GOT3 (cell line): ENCODE measurements at places on chromosomes 13 and 19.

DNA sequence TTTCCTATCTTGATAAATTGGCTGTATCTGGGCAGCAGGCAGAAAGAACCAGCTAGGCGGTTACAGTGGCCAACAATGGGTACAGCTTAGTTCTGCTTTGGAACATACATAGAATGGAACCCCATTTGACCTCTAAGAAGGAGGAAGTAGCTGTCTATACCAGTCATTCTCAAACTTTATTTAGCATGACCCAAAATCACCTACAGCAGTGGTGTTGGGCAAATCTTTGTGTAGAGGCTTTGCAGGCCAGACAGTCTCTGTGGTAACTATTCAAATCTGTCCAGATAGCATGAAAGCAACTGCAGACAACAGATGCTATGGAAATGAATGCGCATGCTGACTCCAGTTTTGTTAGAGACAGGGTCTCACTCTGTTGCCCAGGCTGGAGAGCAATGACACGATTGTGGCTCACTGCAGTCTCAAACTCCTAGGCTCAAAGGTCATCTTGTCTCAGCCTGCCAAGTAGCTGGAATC, 12.0 kb upstream of the KCNC3 start:
- DNase-seq = no peak

- DNase-seq = no peak
Observed at GRCh38 chr19:12930002-12930645, 3.4 kb downstream of the FARSA start.

GRCh38 chr13:111911121-111911720, 155.7 kb upstream of the SOX1 start:
- no peak for DNase-seq

GRCh38 chr13:59259165-59260000, 904.3 kb downstream of the DIAPH3 start:
- no peak for DNase-seq

DNA sequence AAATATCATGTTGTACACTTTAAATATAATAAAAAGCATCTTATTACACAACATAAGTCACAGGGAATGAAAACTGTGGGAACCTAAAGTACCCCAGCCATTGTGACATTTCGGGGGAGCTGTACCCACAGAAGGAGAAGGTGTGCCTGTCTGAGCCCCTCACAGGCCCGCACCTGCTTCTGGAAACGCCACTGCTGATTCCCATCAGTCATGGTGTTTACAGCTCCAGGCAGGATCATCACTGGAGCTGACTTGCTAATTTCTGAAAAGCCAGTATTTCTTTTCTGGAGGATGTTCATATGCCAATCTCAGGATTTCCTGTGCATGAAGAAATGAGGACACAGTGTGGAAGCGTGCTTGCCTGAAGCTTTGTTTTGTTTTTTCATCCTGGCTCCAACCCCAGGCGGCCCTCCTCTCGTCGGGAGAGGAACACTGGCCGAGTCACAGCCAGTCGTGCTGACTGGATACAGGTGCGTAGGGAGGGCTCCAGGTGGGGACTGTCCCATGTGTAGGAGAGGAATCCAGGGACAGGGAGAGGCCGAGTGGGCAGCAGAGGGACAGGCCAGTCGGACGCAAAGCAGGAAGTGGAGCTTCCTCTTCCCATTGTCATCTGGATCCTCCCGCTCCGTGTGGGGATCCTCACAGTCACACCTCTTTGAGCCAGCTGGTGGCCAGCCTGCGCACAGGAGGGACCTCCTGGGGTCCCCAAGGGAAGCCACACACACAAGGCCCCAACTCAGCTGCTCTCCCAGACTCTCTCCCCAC, 4.2 kb upstream of the ATP12A start:
- no peak for DNase-seq

- no peak for DNase-seq
Observed at GRCh38 chr13:111656439-111656838, 336.0 kb downstream of the TEX29 start.

DNA sequence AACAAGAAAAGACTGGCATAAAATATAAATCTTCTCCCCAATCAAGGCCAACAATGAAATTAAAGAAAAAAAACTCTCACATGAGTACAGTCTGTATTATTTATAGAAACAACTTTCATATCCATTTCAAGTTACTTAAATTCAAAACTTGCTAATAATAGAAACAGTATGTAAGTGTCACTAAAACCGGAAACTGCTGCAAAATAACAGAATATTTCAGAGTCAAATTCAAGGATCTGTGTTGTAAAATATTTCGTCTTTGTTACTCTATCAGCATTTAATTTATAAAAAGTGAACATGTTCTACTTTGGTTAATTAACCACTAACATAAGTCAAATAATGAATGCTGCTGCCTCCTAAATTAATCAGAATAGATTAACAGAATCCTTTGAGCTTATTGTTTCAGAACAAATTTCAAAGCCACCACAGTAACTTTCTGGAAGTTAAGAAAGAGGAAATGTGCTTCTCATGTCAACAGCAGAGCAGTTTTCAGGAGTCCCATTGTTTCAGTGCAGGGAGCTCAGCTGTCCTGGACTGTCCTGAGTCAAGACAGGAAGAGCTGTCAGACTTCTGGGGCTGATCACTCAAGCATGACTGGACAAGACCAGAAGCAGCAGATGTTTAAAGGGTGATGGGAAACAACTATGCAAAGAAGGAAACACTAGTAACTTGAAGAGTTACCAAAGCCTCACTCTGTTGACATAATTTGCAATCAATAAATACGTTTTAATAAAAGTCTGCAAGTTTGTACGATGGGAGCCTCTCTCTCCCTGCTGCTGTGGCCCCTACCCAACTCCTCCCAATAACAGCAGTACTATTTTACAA, 76.9 kb downstream of the FOXO1 start:
- no peak for DNase-seq

- no peak for DNase-seq
Observed at GRCh38 chr13:26895808-26896466, 135.4 kb upstream of the GPR12 start.

DNA sequence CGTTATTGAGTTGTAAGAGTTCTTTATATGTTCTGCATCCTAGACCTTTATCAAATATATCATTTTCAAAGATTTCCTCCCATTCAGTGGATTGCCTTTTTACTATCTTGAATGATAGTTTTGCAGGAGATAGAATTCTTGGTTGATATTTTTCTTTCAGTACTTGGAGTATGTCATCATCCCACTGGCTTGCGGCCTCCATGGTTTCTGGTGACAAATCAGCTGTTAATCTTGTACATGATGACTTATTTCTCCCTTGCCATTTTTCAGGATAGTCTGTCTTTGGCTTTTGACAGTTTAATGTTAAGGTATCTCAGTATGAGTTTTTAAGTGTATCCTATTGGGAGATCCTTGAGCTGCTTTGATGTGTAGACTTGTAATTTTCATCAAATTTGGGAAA, 8.5 kb downstream of the ZNF557 start:
- no peak for DNase-seq

GRCh38 chr19:39194832-39195542, 1.8 kb upstream of the NCCRP1 start:
- no peak for DNase-seq

- DNase-seq = no peak
Observed at GRCh38 chr19:4399812-4400134, 574 bp downstream of the SH3GL1 start.

GRCh38 chr19:19465436-19466070, 49.8 kb downstream of the TSSK6 start:
- no peak for DNase-seq

- DNase-seq = peak; percentile 81
Observed at GRCh38 chr13:97018029-97018819, 23.9 kb upstream of the OXGR1 start.

DNA sequence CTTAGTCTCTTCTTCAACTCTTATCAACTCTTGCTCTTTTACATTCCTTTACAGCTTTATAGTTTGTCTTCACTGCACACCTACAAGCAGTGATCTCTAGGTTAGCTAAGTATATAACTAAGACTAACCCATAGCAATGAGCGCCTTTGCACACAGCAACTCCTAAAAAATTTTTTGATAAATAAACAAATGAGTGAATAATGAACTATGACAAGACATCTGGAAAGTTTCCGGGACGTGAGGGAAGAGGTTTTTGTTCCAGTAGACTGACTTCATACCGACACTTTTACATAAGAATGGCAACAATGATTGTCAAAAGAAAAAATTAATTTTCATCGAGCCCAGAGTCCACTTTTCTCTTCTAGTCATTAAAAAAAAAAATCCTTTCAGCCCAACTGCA, 98.3 kb downstream of the ELF1 start:
- DNase-seq = no peak

GRCh38 chr13:28045861-28046260, 54.5 kb downstream of the FLT3 start:
- no peak for DNase-seq

- DNase-seq = no peak
Observed at GRCh38 chr19:29596885-29597525, 9.1 kb upstream of the POP4 start.

- DNase-seq = no peak
Observed at GRCh38 chr19:41626278-41626677, 596 bp downstream of the CEACAM4 start.

GRCh38 chr13:98097749-98098148, 45.1 kb upstream of the FARP1 start:
- DNase-seq = no peak

DNA sequence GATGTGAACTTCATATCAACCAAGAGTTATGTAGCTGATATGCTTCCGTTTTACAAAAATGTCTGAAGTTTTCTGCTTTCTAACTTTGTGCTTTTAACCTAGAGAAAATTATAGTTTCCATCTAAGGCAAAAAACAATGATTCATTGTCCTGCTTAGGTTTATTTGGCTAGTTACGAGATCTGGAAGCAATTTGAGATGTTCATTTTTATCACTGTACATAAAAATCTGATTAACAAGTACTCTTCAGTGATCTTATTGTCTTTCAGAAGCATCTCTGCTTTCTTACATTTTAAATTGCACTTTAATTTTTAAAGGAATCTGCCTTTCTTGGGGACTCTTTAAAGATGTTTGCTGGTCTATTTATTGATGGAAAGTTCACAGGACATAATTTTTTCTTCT, 188.1 kb downstream of the RFC3 start:
- no peak for DNase-seq

GRCh38 chr13:49836516-49836915, 44.0 kb upstream of the KPNA3 start:
- no peak for DNase-seq

- DNase-seq = no peak
Observed at GRCh38 chr13:25971459-25972145, 80.2 kb downstream of the SHISA2 start.

DNA sequence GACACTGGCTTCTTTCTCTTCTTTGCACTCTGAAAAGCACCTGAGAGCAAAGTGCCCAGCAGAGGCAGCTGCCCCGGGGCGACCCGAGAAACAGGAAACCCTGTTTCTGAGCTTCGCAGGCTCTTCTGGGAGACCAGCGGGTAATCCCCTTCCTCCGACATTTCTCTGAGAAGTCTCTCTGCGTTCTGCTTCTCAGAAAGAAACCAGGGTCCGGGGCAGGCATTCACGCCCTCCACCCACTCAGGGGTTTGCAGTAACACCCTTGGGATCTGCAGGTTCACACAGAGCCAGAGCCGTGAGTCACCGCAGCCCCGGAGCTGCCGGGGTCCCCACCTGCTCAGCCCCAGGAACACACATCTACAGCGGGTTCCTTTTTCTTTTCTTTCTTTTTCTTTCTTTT, 86.0 kb downstream of the GADD45B start:
- DNase-seq = no peak

DNA sequence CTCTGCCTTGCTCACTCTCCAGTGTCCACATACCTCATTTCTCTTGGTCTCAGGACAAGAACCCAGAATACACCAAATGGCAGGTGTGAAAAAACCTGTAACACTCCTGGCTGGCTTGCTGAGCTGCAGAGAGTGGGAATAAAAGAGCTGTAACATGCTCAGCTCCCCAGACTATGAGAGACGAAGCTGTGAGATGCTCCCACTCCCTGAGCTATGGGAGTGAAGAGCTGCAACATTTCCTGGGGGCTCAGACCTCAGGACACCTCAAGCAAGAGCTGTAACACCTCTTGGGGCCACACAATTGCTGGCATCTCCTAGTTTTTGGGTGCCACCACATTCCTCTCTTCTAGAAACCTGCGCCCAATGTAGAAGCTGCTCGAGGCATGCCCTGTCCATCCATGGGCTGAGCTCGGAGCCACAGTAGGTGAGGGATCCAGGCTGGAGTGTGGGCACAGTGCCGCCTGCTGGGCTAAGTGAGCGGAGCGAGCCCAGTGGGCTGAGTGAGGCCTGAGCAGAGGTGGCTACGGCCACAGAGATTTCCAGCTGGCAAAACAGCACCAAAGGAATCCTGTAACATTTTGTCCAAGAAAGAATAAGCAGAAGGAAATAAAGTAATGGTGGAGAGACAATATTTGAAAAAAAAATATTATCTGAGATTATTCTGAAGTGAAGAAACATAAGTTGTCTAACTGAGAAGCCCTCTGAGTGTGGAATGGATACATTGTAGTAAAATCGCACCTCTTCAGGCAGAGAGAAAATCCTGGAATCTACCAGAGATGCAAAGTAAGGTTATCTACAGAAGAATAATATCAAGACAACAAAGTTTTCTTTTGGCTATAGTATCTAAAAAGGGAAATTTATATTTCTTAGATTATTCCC, 186.2 kb upstream of the PCDH9 start:
- DNase-seq = no peak

- DNase-seq = peak; percentile 21
Observed at GRCh38 chr19:46221981-46222610, 7.4 kb upstream of the IGFL1 start.
